Right kidney (tissue), 9 donors: ENCODE measurements at places on chromosomes 2 and 18.

GRCh38 chr2:229627728-229628127 is 86.6 kb downstream of the DNER start:
- DNase-seq: no peak

- no peak for DNase-seq
These were observed 50.5 kb upstream of the TSPYL6 start for GRCh38 chr2:54306556-54306955.

GRCh38 chr18:57803103-57803969 is at the start of gene ATP8B1:
Gene ATP8B1, minus strand, starts transcription at chr18:57803315. Its CDS starts 71,508 bp downstream, at chr18:57731807.
- peak; percentile 94 for DNase-seq

- no peak for DNase-seq
These were observed 1.7 kb upstream of the SRBD1 start for GRCh38 chr2:45612731-45613130.

- DNase-seq: no peak
These were observed 27.2 kb upstream of the PAIP2B start for GRCh38 chr2:71254078-71254477.

GRCh38 chr2:127562936-127563335 is 27.5 kb downstream of the MYO7B start:
- DNase-seq: no peak

- DNase-seq: no peak
These were observed 32.4 kb upstream of the MRPL19 start for GRCh38 chr2:75614162-75614651.

GRCh38 chr2:8819948-8820347 is 17.5 kb downstream of the KIDINS220 start:
- DNase-seq: no peak

- peak; percentile 49 for DNase-seq
These were observed 39.8 kb upstream of the AAK1 start for GRCh38 chr2:69683170-69683971.

DNA sequence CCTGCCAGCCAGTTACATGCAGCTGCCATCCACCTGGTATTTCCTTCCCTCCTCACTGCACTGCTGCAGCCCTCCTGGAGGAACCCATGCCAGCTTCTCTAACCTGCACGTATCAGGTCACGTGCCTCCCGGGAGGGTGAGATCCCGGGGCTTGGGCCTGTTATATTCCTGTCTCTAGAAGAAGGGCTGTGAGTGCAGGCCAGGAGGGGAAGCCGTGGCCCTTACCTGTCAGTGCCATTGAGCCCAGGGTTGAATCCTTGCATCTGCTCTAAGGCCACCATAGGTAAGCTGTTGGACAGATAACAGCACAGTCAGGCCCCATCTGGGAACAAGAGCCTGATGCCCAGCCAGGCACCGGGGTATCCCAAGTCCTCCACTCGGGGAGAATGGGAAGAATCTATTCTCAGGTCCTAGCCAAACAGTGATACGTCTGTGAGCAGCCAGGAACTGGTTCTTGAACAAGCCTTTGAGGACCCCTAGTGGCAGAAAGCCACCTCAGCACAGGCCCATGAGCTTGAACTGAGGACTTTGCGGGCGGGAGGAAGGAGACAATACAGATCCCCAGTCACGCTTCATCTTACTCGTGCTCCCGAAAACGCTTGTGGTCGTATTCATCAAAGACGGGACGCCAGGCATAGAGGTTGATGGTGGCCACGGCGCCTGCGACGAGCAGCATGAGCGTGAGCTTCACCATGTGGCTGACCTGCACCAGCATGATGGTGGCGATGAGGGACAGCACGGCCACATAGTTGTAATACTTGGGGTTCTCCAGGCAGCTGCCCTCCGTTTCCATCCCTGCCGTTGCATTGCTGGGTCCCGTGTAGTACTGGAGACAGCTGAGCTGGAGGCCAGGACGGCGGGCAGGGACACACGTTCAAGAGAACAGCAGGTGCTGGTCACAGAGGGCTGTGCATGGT is 34.4 kb downstream of the CENPO start:
- DNase-seq: peak; percentile 77

DNA sequence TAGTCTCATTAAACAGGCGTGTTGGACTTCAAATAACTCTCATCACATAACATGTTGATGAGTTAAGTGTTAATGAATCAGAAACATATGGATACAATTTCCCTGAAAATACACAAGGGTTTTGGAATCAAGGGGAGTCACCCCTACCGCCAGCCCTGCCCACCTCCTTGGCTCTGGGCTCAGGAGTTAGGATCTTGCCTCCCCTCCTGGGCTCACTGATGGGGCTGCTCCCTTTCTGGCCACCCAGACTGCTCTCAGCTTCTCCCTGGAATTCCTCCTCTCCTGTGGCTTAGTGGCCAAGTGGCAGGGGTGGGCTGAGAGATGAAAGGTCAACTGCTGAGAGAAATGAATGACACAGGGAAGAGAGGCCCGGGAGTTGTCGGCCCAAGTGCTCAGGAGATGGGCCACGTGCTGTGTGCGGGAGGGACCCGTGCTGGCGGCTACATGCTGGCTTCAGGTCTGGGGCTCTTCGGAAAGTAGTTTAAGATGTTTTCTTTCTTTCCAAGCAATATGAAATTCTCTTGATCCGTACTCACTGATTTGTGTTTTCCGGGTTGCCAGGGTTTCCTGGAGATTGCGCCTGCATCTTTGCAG is 55.8 kb upstream of the TNP1 start:
- DNase-seq: no peak
